BJ (cell line): ENCODE measurements at places on chromosomes 11 and 22.

GRCh38 chr11:134271978-134272377 lies 4.2 kb upstream of the GLB1L3 start:
- DNase-seq, result no peak

- DNase-seq, result no peak
These were observed 11.5 kb downstream of the RTL6 start for GRCh38 chr22:44486538-44486937.

- DNase-seq, result no peak
These were observed 9.2 kb upstream of the STIP1 start for GRCh38 chr11:64176751-64177150.

GRCh38 chr22:30889268-30889995 lies 79.1 kb downstream of the MORC2 start:
- no peak for DNase-seq

- DNase-seq, result no peak
These were observed 85.0 kb downstream of the CD44 start for GRCh38 chr11:35223991-35224390.

DNA sequence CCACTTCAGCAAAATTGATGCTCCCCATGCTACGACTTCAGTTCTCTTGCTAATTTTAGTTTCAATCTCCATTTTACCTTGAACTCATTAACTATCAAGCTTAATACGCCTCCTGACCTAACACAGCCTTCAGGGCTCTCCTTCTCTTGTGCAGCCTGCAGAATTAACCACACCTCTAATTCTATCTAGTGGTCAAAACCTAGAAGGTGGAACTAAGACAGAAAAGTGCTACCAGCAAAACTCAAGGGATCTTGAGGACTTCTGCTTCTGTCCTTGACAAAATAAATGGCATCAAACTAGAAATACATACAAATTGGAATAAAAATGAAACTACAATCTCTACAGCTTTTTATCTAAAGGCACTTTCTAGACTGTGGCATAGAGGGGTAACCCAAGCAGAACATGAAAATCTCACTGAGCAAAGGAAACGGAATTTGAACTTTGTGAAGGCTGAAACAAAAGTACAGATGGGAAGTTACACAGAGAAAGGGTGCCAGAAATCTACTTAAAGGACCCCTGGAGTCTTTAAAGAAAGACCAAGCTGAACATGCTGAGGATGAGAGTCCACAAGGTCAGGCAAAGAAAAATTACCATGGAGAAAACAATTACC lies 10.7 kb downstream of the CWF19L2 start:
- DNase-seq, result no peak

- DNase-seq, result no peak
These were observed 16.5 kb downstream of the NAP1L4 start for GRCh38 chr11:2975594-2975993.
